ENCODE measurements at places on chromosomes 2 and 18. TPM values are rescaled to one million over a fixed set of nuclear protein-coding genes. Genes with fewer than 3 reads are reported as not detected.

CCDC141 gene
- total RNA-seq: 4.8 TPM

RFX8 gene
- total RNA-seq: not detected

CCDC178 gene
- not detected for total RNA-seq

NETO1 gene
- total RNA-seq: not detected

DUSP2 gene
- 274 TPM for total RNA-seq

DNA sequence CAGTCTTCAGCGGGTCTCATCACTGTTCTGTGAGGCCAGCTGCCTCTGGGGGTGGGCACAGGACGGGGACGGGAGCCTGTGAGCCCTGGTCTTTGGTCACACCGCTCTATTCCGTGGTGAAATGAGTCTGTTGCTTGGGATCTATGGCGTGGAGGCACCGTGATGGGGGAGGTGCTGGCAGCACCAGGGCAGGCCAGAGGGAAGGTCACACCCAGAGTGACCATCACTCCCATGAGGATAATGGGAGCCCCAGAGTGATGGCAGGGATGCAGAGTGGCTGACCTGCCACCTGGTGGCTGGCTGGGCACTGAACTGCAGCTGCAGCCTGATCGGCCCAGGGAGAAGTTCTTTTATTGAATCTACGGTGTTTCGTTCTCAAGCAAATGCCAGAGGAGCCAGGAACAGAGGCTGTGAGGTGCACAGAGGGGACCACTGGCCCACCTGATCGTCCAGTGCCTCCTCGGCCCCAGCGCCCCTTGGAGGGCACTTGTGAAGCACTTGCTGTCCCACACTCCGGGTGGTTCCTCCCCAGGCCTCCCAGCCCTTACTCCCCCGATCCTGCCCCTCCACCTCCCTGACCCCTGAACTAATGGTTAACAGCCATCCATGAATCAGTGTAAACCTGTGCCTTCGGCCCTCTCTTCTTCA is 17.9 kb downstream of the KCNIP3 start:
- no peak for DNase-seq

- no peak for DNase-seq
Observed at GRCh38 chr2:147008481-147008880, 836.3 kb upstream of the ACVR2A start.

GRCh38 chr2:69565431-69565839 is 78.1 kb downstream of the AAK1 start:
- peak; percentile 61 for DNase-seq

- no peak for DNase-seq
Observed at GRCh38 chr2:73852020-73852419, 23.3 kb downstream of the STAMBP start.

DNA sequence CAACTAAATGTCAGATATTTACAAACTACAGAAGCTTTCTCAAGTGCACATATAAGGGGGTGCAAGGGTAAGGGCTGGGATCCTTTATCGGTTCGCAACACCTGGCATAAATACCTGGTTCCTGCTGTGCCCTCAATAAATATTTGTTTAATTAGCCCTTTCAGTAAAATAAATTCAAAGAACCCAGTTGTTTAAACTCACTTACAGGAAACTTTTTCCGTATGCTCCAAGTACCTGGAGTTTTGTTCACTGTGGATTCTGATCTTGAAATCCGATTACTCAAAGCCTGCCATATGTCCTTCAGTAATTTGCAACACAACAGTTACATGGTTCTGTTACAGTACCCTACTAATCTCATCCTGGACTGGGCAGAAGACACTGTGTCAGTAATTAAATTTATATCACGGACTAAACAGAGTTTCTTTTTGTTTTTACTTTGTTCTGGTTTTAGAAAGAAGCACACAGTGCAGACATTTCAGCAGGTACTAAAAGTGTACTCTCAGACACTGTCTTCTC is 36.9 kb downstream of the TBC1D8 start:
- DNase-seq: no peak
